CD14-positive monocyte (primary cell): ENCODE measurements at places on chromosomes 12 and 14.
A peak's percentile ranks its signal among the peaks of the same experiment; 100 is the strongest.

DNA sequence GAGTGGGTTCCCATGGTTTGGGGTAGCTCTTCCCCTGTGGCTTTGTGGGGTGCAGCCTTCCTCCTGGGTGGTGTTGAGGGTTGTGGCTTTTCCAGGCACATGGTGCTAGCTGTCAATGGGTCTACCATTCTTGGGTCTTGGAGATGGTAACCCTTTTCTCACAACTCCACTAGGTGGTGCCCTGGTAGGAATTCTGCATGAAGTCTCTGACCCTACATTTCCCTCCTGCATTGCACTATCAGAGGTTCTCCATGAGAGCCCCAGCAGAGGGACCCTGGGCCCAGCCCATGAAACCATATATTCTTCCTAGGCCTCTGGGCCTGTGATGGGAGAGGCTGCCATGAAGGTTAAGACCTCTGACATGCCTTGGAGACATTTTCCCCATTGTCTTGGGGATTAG lies 1093.3 kb downstream of the SLC16A7 start:
- DNase-seq = no peak

DNA sequence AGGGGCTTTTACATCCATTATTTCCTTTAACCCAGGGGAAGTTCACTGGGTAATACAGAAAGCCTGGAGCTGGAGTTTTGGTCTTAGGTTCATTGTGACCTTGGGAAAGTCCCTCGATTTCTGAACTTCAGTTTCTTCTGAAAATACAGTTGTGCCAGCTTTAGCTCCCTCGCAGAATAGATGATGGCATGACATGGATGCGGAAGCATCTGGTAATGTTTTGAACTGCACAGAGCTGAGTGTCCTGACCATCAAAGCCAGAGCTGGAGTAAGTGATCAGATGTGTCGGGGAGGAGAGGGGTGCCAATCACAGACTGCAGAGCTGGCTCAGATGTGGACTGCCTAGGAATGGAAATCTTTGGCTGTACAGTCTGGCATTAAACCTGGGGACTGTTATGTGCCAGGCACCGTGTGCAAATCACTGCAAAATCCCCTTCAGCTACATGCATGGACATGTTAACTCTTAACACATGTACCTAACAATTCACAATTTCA lies 180.9 kb downstream of the ETV6 start:
- DNase-seq = no peak

- no peak for DNase-seq
These were observed 490 bp downstream of the RILPL1 start for GRCh38 chr12:123532808-123533649.

DNA sequence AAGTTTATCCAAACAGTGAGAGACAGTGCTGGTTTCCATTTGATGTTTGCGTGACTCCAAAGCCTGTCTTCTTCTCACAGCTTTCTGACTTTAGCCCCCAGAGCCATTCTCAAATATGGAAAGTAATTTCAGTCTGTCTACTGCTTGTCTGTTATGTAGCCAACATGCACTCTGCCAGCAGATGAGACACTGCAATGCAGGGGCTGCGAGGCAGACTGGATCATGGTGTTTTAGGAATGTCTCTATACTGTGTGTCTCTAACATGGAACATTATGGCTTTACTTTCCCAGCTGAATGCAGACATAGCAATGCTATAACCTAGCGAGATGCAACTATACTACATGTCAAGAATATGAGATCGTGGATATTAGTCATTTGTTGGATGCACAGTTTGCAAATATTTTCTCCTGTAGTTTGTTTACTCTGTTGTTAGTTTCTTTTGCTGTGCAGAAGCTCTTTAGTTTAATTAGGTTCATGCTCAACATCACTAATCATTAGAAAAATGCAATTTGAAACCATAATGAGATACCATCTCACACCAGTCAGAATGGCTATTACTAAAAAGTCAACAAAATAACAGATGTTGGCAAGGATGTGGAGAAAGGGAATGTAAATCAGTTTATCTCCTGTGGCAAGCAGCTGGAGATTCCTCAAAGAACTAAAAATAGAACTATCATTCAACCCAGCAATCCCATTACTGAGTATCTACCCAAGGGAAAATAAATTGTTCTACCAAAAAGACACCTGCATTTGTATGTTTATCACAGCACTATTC lies 235.8 kb upstream of the TMTC1 start:
- no peak for DNase-seq

DNA sequence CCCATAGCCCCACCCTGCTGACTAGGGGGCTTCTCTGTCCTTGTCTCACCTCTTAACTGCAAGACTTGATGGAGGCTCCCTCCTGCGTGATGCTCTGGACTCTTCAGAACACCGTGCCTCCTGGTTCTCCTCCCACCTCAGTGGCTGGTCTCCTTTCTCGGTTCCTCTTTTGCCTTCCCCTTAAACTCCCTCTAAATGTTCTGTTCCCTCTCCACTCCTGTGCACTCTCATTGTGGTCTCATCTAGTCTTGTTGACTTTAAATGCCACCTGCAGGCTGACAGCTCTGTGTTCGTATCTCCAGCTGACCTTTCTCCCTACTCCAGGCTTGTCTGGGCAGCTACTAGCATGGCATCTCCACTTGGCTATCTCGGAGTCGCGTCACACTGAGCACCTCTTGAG lies 28.3 kb downstream of the DYNC1H1 start:
- DNase-seq = peak; percentile 49

DNA sequence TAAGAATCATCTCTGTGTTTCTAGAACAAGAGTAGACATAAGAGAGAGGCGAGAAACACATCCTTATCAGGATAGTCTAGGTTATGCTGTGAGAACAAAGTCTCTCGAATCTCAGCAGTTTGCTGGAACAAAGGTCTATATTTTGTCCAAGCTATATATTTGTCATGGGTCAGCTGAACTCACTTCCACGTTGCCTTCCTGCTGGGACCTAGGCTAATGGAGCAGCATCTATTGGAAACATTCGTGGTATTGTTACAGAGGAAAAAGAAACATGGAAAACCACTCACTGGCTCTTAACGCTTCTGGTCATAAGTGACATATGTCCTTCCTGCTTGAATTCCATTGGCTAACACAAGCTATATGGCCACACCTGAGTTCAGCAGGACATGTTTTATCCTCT lies 112.6 kb upstream of the DYRK2 start:
- no peak for DNase-seq

DNA sequence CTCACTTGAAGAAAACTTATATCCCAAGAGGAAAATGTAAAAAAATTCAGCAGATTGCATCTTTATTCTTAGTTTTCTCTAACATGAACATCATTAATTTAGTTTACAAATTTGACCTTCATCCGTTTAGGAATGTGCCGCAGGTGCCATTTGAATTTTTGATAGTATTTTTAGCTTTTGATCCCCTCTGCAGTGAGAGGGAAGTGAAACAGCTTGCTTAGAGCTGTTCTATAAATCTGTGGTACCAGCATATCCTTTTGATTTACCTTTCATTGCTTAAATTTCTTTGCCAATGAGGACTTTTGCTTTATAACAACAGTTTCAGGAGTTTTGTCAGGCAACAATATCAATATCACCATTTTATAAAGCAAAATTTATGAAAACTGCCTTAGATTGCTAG lies 32.7 kb downstream of the DUSP6 start:
- no peak for DNase-seq

DNA sequence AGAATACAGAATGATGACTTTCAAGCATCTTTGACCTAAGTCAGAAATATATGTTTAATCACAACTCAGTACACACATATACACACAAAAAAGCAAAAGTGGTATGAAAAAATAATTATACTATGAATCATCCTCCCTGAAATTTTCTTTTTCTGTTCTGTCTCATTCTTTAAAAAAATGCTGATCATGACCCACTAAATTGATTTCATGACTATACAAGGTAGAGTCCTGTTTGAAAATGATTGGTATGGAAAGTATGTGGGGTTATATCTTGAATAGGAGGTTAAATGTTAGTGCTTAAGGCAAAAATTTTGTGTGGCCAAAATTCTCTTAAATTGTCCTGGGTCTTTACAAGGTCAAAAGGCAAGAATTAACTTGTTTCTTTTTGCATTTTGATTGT lies 80.4 kb downstream of the SUDS3 start:
- no peak for DNase-seq

GRCh38 chr14:91743305-91743653 lies 11.4 kb upstream of the CATSPERB start:
- DNase-seq = no peak

DNA sequence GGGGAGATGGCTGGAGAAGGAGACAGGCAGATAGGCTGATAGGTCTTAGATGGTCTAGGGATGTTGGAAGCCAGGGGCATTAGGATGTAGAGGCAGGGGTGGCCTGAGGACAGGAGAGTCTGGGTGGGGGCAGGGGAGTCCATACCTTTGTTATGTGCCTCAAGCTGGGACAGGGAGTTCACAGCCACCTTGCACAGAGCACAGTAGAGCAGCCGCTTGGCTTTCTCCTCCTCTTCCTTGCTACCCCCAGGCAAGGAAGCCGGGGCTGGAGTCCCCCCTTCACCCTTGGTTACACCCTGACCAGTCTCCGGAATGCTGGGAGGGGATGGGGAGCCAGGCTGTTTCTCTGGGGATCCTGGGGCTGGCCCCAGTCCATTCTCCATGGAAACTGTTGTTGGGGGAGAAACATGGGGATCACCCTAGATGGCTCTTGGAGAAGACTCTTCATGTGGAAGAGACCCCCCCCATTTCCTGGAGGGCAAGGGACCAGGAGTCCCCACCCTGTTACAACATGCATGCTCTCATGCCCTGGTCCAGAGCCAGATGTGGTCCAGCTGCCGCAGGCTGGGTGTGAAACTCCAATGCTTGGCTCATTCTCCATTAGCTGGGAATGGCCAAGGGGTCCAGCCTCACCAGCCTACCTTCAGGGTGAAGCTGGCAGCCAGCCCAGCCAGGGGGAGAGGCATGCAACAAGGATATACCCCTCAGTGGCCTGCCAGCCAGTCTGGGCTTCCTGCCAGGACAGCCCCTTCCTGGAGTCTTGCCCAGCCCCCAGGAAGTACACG lies 7.2 kb upstream of the GPR84 start:
- DNase-seq = no peak

DNA sequence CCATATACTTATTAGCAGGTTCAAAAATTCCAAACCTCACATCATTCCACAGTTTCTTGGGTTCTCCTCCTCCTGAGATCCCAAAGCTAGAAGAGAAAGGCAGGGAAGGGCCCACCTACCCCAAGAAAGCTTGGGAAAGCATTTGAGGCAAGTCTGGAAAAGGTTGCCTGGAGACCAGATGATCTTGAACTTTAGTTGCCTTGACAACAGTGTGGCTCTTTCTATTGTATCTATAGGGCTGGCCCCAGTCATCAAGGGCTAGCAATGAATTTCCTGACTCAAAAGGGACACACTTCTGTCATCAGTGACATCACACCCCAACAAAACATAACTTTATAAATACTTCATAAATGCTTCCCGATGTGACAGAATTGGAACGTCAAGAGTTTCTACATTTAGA lies 40.0 kb downstream of the ZFYVE1 start:
- DNase-seq = no peak
